ENCODE measurements at places on chromosomes 16 and 17.

- no peak for DNase-seq
Measured at GRCh38 chr17:60534010-60534555, 8.0 kb upstream of the APPBP2 start.

DNA sequence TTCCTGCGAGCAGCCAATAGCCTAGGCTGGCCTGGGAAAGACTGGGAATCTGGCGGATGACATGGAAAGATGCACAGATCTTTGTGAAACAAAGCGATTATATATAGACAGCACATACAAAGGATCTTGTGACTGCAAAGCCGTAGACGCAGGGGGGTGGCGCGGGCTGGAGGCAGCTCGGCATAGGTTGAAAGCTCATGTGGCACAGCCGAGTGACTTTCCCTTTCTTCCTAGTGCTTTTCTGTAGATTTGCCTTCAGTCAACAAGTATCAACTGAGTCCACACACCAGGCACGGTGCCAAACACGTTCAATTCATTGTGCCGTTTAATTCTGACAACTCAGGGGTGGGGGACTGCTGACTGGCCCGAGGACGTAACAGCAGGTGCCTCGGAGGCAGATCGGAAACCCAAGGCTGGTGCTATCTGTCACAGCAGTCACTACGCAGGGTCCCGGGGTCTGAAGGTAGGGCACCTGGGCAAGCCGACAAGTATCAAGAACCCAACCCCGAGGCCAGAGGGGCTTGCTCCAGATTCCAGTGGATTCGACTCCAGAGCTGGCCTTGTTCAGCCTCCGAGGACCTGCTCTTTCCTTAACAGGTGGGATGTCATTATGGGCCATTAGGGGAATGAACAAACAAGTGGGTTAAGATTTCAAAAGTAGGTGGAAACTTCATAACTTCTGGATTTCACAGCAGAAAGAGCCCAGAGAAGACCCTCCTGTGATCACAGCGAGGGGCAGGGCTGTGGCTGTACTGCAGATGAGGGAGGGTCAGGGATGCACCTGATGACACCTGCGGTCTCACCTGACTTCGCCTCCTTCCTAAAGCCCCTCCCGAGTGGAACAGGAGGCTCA, 5.9 kb downstream of the PAM16 start:
- DNase-seq = no peak

GRCh38 chr16:30721606-30722005, 22.6 kb downstream of the SRCAP start:
- DNase-seq = no peak

- no peak for DNase-seq
Measured at GRCh38 chr17:29617481-29618271, 5.0 kb downstream of the CORO6 start.

GRCh38 chr17:38608648-38609047, 2.9 kb upstream of the SRCIN1 start:
- no peak for DNase-seq

- no peak for DNase-seq
Measured at GRCh38 chr17:59221159-59221847, 992 bp downstream of the GDPD1 start.

GRCh38 chr17:59108400-59109102, 1.9 kb upstream of the TRIM37 start:
- DNase-seq = no peak

GRCh38 chr17:510226-510917, 157.8 kb upstream of the RPH3AL start:
- DNase-seq = no peak

DNA sequence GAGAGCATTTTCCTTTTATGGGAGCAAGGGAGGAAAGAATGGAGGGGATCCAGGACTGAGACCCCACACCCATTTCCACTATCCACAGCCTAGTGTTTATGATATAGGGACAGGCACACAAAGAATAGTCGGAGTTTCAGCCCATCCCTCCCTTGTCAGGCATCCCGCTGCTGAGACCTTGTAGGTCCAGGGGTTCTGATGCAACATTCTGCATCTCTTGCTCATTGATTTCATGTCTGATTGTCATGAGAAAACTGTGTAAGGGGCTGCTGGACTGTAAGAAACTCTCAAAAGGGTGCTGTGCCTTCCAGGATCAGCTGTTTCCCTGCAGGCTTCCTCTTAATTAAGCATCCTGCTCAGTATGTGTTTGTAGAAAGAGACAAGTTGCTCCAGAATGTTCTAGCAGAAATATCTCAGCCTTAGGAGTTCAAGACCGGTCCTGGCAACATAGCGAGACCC, 5.3 kb upstream of the POLR3E start:
- DNase-seq = no peak

DNA sequence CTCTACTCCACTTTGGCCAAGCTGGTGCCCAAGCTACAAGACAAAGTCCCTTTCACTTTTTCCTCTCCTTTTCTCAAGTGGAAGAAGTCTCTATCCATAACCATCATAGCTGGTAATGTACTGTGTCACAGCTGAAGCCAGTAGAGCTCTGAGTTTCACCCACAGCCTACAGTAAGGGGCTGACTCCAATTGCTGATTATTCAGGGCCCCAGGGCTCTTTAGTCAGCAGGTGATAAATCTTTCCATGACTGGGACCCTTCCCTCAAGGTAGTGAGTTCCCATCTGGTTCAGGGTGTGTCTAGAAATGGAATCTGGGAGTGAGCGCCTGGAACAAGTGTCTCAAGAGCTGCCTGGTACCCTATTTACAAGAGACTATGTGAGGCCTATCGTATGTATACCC, 436.0 kb upstream of the CA10 start:
- DNase-seq = no peak

DNA sequence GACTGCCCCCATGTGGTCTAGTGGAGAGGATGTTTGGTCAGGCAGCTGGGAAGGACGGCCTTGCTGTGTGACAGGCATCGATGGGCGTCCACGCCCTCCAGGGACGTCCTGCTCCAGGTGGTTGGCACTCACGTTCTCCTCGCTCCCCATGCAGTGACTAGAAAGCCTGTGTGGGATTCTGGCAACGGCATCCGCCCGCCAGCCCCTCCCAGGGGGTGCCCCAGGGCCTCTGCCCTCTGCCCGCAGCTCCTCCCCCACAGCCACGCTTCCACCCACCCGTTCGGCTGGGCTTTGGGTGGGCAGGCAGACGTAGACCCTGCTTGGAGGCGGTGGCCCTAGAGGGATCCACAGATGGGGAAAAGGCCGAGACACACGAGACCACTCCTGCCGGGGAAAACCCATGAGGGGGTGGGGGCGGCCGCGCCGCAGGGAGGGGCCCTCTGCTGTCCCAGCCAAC, 4.7 kb upstream of the IL17C start:
- no peak for DNase-seq

GRCh38 chr17:12995896-12996295, 21.9 kb downstream of the ELAC2 start:
- DNase-seq = no peak

GRCh38 chr17:80754846-80755245, 210.2 kb downstream of the RPTOR start:
- no peak for DNase-seq

DNA sequence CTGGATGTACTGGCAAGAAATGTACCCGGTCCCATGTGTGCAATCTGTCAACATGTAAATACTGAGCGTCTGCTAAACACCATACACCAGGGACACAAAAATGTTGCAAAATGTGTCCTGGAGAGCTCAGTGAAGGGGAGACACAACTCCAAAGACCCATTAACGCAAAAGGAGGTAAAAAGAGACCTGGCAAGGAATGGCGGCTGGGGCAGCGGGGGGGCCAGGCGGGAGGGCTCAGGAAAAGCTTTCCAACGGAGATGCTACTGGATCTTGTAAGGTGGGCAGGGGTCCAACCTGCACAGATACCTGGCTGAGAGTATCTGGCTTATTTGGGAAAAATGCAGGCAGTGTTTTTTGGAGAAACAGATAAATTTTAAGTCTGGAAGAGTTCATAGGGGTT, 40.7 kb downstream of the ADCY9 start:
- no peak for DNase-seq

- DNase-seq = no peak
Measured at GRCh38 chr17:9331279-9332131, 244.1 kb downstream of the STX8 start.

All from HS-27A (cell line).